ENCODE measurements at places on chromosomes 6 and 20.

DNA sequence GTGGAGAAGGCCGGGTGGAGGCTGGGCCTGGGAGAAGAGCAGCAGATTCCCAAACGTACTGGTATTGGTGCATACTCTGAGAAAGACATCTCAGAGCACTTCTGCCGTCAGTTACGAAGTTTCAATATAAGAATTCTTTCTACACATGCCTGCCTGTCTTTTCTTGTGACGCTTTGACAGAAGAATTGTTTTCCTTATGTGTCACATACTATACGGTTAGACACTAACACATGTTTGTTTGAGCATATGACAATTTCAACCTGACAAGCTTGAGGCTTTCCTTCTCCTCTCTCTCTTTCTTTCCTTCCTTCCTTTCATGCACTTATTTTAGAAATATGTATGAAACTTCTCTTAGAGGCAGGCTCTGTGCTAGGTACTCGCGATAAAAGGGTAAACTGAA, 360.0 kb downstream of the QKI start:
- no peak for DNase-seq

GRCh38 chr20:45935416-45936046, 1.0 kb downstream of the PCIF1 start:
- DNase-seq = no peak

- DNase-seq = no peak
Measured at GRCh38 chr6:114886670-114887436, 544.0 kb upstream of the HS3ST5 start.

DNA sequence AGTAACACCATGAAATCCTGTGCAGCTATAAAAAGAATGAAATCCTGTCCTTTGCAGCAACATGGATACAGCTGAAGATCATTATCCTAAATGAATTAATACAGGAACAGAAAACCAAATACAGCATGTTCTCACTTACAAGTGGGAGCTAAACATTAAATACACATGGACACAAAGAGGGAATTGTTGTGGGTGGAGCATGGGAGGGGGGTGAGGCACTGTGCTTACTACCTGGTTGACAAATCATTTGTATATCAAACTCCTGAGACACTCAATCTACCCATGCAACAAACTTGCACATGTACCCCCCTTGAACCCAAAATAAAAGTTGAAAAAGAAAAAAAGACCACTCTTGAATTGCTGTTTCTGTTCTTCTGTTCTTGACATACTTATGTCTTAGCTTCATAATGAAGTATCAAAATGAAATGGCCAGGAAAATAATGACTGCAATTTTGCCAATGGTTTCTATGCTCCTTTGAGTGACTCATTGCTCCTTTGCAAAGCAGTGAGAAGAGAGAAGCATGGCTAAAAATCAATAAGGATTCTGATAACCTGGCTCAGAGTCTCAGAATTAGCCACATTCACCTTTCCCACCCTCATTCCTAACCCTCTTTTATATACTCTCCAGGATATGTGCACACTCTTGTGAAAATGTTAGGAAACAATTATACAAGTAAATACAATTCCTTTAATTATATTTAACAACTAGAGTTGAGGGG, 71.0 kb downstream of the CYP39A1 start:
- DNase-seq = no peak

DNA sequence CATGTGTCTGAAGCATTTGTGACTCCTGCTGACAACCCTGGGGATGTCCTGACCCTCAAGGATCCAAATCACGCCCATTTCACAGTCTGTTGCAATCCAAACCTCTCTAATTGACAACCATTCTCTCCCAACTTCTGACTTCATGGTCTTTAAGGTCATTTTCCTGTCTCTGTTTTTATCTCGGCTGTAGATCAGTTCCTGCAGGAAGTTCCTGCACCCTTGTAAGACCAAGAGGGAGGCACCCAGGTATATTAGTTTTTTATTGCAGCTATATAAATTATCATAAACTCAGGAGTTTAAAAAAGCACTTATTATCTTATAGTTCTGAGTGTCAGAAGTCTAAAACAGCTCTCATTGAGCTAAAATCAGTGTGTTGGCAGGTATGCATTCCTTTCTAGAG, 166.8 kb downstream of the BTBD3 start:
- no peak for DNase-seq

- peak; percentile 4 for DNase-seq
Measured at GRCh38 chr20:45229264-45230056, 8.3 kb downstream of the SEMG2 start.

DNA sequence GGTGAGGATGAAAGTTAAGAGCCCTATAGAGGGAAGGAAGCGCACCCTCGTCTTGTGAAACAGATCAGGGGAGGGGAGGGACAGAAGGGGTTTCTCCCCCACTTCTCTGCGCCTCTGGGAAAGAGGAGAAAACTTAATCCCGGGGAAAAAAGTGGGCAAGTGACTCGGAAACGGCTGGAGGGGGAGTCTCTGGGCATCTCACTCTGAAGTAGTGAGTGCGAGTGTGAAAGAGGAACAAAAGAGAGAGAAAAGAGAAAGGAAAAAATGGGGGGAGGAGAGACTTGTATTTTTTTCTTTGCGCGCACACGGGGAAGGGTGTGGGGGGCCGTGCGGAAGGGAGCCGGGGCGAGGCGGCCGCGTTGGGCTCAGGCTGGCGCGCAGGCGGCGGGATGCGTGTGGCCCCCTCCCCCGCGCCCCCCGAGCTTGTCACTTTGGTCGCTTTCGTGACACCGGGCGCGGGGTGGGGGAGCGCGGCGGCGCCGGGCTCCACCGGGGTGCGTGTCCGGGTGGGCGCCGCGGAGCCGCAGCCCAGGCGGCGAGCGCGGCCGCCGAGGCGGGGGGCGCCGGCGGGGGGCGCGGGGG, 454 bp downstream of the L3MBTL3 start:
- DNase-seq = peak; percentile 9

GRCh38 chr6:25477006-25477590, 174.9 kb upstream of the SCGN start:
- DNase-seq = no peak

DNA sequence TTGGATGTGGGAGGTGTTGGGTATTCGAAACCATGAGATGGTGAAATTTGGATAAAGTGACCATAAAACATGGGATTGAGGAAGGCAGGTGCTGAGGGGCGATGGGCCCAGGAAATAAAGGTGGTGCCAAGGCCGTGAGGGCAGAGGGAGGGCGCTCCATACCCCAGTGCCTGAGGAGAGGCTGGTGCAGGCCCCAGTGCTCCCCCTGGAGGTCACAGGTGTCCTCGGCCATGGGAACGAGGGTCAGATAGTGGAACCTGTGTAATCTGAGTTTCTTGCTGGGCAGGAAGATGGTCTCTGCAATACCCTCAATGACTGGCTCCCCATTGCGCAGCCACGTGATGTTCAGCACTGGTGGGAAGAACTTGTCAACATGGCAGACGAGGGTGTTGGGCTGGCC, 16.2 kb downstream of the HLA-DPB1 start:
- peak; percentile 17 for DNase-seq

DNA sequence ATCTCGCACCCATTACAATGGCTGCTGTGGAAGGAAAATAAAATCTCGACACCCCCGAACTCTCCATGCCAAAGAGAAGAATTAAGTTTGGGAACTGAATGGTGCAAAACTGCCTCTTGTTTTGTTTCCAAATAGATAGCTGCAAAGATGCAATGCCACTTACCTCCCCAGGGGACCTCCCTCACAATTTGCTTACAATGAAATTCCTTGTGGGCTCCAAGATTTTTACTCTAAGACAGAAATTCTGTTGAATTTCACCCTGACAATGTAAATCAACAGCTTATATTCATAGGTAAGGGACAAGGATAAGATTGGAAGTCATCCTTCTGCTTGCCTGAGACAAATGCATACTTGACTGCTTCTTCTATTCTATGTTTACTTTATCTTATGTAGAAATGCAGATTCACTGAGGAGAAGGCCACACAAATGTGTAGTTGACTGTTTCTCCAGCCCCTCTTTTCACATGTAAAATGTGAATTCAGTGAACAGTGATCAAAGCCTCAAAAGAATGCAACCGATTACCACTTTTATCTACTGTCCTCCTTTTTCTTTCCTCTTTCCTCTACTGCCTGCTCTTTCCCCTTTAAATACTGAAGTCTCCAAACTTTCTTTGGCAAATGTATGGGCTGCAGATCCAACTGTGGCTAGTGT, 36.6 kb downstream of the ADGRF4 start:
- no peak for DNase-seq

GRCh38 chr20:58623579-58624473, 27.3 kb upstream of the STX16 start:
- DNase-seq = no peak

- DNase-seq = no peak
Measured at GRCh38 chr6:35392773-35393672, 50.7 kb downstream of the PPARD start.

DNA sequence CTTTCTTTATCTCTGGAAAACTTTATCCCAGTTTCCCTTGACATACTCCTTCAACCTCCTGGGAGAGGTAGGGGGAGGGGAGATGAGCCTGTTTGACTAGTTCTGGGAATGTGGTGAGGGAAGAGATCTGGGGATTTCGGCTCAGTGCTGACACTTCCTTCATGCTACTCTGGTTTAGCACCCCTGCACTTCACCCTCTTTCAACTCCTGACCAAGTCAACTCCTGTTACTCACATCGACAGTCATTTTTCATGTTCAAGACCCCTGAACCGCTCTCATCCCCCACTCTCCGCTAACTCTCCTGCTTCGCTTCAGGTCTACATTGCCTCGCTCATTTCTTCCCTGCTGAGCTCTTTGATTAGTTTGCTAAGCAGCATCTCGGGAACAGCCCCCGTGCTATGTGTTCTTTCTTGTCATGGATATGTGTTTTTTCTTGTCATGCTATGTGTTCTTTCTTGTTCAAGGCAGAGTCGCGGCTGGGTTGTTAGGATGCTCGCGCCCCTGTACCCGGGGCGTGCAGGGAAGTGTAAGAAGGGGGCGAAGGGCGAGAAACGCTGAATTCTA, 16.6 kb upstream of the TRIM27 start:
- DNase-seq = no peak

DNA sequence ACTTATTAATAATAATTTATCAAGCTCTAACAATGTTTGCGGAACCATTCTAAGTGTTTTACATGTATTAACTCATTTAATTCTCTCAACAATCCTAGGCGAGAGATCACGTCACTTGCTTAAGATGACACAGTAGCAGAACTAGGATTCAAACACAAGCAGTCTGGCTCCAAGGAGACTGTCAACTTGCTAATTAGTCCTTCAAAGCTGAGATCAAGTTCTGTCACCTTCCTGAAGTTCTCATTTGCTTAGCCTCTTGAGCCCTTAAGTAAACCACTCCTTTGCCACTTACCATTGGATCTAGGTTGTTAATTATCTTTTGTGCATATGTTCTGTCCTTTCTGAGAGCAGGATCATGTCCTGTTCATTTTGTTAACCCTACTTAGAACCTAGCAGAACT, 14.1 kb downstream of the FKBP5 start:
- DNase-seq = no peak

DNA sequence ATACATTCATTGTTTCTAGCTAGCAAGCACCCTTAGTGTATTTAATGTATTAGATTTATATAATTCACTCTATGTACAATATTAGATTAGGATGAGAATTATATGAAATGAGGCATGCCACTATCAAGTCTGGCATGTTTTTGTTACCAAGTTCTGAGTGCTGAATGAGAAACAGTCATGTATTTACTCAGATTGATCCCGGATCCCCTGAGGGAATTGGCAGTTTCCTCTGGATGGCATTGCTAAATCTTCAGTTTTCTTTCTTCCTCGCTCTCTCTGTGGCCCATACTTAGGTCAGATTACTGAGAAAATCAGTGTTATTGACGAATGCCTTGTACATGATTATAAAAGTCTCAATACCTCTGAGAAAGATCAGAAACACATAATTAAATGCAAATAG, 66.6 kb downstream of the CDKAL1 start:
- no peak for DNase-seq

GRCh38 chr20:15599961-15600360, 973.3 kb downstream of the KIF16B start:
- DNase-seq = no peak

- no peak for DNase-seq
Measured at GRCh38 chr6:45310118-45310788, 17.9 kb upstream of the RUNX2 start.

- DNase-seq = no peak
Measured at GRCh38 chr20:4808872-4809271, 87.2 kb downstream of the PRND start.

GRCh38 chr6:98871057-98871456, 36.7 kb downstream of the POU3F2 start:
- no peak for DNase-seq

- no peak for DNase-seq
Measured at GRCh38 chr20:53757472-53757913, 163.9 kb upstream of the ZNF217 start.

GRCh38 chr6:1496836-1497760, 107.7 kb downstream of the FOXF2 start:
- no peak for DNase-seq

GRCh38 chr20:37383229-37383989, 37.5 kb downstream of the SRC start:
- DNase-seq = no peak

DNA sequence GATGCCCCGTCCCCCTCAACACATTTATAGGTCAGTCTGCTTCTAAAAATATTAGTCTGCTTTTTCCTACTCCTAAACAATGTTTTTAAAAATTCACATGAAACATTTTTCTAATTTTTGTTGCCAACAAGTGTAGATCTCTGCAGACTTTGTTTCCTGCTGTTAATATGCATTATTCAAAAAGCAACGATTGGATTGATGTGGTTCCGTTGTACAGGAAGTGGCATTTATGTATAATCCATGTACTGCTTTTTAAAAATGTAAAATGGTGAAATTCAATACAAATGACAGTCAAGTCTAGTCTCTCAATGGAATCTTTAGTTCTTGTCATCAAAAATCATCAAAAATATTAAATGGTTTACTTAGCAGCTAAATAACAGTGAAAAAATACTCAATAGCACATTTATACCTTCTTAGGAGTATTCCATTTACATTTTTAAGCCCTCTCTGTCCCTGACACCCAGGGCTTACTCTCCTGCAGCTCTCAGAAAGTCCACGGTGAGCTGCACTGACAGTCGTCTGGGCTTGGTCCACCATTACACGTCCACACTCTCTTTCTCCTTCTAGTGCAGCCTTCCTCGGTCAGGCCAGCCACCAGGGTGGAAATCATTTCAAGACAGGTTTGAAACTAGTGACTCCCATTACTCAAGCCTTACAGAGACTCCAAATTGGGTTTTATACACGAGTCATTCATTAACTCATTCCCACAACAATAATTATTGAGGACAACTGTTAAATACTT, 211.5 kb downstream of the TMEM200A start:
- DNase-seq = no peak

Data from stimulated activated CD4-positive, alpha-beta T cell treated with anti-CD3 and anti-CD28 coated beads, Interleukin-1b, Interleukin-23, amount 100 ng/mL, for 1 hour (primary cell).